Dorsolateral prefrontal cortex (tissue), 122 donors: ENCODE measurements at places on chromosomes 11 and 22.

DNA sequence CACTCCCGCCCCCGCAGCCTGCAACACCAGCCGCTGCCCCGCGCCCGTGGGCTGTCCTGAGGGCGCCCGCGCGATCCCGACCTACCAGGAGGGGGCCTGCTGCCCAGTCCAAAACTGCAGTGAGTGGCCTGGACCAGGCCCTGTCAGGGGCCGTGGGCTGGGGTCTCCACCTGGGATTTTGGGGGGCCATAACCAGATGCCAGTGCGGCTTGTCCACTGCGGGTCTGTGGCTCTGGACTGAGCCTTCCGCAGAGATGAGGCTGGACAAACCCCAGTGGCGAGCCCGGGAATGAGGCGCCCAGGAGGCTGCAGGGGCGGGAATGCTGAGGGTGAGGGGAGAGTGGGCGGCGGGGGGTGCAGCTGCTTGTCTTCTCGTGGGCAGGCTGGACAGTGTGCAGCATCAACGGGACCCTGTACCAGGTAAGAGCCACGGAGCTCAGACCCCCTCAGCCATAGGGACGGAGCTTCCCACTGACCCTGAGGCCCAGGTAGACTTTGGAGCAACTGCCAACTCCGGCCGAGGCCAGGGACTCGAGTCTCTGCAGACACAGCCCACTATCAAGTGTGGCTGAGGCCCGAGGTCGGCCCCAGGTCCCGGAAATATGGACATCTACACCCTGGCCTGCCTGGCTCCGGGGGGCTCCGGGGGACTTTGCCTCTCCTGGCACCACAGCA lies 24.8 kb upstream of the MUC5B start:
- DNase-seq, result no peak

DNA sequence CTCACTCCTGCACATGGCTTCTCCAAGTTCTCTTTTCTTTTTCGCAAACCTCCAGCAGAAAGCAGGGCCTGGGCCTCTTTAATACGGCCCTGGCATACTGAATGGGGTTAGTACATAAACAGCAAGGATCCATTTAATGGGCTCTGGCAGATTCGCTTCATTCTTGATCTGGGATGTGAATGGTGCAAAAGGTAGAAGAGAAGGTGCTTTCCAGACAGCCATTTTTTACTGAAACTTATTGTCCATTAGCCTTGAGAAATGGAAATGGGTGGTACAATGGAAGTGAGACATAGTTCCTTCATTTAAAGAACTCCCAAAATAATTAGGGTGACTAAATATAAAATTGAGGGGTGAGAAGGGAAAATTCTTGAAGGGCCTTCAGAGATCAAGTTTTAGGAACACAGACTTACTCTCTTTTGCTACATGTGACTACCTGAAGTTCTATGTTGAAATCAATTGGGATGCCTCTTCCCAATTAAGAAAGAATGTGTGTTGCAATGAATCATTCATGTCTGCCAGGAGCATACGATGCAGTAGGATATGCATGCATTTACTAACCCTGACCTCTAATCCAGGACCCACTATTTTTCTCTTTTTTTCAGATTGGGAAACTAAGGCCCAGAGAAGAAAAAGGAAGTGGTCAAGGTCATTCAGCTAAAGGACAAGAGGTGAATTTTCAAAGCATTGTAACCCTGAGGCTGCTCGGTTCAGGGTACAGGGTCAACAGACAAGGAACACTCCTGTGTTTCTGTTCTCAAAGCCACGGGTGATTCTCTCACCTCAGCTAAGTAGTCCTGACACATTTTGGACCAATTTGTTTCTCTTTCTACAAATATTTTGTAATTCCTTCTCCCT lies 144.1 kb downstream of the BBOX1 start:
- DNase-seq, result no peak

DNA sequence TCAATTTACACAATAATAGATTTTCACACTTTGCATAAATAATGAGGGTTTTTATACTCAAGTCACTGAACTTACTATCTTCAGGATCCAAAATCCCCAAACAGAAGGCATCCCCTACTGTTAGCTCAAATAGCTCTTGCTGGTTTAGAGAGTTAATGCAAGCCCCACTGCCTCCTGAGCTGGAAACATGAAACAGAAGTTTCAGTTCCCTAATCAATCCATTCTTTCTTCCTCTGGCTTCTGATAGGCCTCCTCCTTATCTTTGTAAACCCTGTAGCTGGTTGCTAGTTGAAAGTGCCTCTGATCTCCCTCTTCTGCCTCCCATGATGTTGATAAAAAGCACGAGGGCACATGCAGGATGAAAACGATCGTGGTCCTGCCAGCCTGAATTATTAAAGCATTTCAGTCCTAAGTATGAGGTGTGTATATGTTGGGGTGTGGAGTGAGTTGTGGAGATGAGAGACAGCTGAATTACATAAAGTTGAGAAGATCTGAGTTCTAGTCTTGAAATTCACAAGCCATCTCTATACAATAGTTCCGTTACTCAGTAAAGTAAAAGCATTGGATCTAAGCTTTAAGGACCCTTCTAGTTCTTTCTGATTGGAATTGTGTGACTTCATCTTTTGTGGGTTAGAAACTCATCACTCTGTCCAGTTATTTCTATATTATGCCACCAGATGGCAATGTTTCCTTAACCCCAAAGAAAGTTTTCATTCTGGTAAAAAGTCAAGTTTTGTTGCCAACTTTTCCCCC lies 35.0 kb upstream of the EHF start:
- no peak for DNase-seq

GRCh38 chr11:12827929-12828812 lies 153.9 kb downstream of the TEAD1 start:
- DNase-seq, result peak; percentile 58

DNA sequence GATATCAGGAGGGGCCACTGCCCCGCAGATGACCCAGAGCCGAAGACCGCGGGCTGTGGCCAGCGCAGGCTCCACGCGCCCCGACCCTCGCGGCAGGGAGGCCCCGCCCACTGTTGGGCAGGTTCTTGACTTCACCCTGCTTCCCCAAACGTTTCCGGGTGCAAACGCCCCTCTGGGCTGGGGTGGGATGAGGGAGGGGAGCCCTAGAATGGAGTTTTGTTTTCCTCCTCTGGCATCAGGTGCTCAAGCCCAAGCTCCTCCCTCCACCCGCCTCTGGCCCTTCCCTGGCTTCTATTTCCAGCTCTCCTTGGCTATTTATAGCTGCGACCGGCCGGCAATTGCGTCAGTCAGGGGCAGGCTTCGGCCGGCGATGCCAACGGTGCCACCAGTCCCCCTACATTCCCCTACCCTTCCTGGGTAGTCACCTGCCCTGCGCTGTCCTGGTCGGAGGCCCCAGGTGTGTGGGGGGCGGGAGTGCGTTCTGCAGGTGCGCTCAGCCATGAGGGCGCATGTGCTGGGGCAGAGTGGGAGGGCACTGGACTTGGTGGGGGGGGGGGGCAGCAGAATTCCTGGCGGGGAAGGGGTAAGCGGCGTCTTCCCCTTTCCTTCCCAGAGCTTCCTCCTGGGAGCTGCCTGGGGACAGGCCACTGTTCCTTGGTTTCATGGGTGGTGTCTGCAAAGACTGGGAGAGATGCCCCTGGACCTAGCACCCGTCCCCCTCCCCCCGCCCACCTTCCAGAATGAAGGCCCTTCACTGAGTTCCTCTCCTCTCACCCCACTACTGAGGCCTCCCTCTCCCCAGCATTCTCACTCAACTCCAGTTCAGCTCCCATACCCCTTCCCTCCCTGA lies 23.6 kb downstream of the DUSP8 start:
- DNase-seq, result peak; percentile 67

- no peak for DNase-seq
Measured at GRCh38 chr22:36922105-36922608, 8.7 kb downstream of the CSF2RB start.

DNA sequence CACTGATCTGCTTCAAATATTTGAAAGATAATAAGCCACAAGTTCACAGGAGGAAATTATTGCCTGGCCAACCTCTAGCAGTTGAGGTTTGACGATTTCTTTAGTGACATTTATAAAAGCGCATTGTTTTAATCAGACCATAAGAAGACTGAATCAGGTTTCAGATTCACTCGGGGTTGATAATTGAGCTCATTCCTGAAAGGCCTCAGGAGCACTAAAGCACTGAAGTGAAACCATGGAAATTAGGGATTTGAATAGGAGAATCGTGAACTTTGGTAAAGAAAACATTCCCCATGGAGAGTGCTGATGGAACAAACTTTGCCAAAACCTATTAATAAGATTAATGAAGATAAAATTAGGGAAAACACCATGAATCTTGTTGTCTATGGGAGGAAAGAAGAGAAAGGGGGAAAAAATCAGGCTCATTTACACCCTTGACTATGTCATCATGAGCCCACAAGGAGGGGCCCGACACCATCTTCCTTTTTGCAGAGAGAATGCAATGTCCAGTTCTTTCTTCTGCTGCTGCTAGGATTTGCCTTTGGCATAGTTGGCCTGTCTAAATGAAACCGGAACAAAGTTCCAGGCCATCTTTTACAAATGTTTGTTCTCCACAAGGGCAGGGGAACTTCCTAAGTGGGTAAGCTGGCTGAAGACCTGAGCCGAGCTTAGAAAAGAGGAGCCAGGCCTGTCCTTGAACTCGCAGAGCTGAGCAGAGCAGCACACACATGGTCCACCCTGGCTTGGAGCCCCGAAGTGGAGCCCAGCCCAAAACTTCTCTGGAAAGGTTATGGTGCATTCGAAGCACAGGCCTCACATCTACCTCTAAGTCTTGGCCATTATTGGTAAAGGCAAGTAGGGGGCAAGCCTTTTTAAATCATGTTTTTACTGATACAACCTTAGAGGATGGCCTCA lies 56.1 kb upstream of the EIF3M start:
- peak; percentile 10 for DNase-seq

DNA sequence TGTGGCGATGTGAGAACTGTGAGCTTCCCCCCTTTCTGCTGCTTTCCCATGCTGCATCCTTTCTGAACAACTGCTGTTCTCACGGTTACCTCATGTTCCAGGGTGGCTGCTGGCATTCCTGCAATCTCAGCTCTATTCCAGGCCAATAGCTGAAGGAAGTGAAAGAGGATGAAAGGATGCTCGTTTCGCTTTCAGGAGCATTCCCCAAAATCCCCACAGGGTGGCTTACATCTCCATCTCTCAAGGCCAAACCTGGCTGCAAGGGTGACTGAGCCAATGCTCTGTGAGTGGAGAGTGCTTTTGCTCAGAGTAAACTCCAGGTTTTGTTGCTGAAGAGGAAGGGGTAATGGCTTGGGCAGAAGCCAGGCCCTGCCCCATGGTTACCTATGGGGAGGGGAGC lies 848.2 kb downstream of the BRD1 start:
- DNase-seq, result no peak

DNA sequence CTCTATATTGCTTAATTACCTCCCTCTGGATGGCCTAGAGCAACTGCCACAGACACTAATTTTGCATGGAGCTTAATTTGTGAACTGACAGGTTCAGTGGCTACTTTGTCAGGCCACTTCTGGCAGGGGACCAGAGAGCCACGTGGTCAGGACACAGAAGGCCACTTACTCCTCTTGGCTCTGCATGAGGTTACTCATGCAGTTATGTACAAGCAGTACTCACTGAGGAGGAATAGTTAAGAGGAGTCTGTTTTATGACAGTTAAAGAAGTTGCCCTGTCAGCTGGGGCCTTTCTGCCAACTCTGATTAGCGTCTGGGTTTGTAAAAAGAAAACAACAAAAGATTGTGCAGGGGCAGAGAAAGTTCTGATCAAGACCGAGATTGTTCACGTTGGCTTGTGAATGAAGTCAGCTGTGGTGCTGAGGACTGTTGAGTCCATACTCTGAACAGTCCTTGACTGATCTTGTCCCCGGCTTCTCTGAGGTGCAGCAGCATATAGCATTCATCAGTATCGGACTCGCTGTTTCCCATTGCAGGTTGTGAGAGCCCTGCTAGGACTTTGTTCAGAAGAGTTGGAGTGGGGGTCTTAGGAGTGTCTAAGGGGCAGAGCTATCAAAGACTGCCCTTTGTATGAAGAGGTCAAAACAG lies 41.4 kb downstream of the PPFIBP2 start:
- peak; percentile 72 for DNase-seq

GRCh38 chr11:61109671-61110070 lies 7.4 kb downstream of the CD5 start:
- DNase-seq, result no peak

DNA sequence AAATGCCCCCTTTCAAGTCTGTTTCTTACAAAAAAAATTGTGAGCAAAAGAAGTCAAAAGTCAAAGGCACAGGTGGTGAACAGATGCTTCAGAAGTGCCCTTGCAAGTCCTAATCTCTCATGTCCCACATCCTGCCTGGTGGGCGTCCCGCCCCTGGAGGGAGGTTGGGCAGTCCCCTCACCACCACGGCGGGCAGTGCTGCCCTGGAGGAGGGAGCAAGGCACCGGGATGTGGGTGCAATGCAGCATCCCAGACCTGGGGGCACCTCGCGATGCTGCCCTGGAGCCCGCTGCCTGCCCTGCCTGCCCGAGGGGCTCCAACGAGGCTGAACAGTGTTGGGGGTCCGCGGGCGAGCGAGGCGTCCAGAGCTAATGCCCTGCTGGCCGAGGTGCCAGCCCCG lies 15.9 kb downstream of the MRGPRG start:
- peak; percentile 31 for DNase-seq

DNA sequence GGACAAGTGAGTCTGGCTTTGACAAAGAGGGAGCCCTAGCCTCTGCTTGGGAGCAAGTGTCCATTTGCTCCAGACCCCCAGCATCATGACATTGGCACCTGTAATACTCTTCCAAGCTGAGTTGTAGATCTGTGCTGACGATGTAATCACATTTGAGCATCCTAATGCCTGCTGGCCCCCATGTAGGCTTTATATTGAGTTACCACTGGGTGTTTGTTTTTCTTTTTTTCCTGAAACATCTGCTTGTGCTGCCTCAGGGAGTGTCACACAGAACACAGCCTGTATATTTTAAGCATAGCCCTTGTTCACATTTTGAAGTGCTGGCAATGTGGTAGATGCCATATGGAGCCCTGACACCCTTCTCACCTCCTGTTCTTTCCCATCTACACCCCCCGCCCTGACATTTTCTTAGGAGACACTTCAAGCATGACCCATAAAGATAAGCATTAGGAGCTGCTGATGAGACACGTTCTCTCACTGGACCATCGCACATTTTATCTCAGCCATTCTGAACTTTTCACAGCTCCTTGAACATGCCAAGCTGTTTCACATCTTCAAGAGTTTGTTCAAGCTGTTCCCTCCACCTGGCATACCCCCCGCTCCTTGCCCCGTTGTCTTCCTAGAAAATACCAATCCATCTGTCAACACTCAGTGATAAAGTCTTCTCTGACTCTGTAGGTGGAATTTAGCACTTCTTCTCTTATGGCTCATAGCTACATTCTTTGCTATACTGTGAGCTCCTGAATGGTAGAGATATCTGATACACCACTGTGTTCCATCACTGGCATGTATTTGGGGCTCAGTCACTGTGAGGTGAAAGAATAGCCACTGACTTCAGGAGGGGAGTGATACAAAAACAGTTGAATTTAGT lies 128.7 kb downstream of the TRIM44 start:
- DNase-seq, result no peak

- peak; percentile 17 for DNase-seq
Measured at GRCh38 chr22:37752189-37753087, 55.3 kb upstream of the GCAT start.

- no peak for DNase-seq
Measured at GRCh38 chr11:68992743-68993255, 12.0 kb upstream of the MRGPRD start.
